ENCODE measurements at places on chromosomes 3 and 15.
A peak's percentile ranks its signal among the peaks of the same experiment; 100 is the strongest.

- no peak for DNase-seq
Measured at GRCh38 chr15:74175271-74176191, 2.0 kb downstream of the ISLR start.

- DNase-seq = no peak
Measured at GRCh38 chr3:72924055-72924454, 36.2 kb downstream of the GXYLT2 start.

GRCh38 chr3:129282727-129283327, 4.2 kb downstream of the HMCES start:
- DNase-seq = peak; percentile 30

DNA sequence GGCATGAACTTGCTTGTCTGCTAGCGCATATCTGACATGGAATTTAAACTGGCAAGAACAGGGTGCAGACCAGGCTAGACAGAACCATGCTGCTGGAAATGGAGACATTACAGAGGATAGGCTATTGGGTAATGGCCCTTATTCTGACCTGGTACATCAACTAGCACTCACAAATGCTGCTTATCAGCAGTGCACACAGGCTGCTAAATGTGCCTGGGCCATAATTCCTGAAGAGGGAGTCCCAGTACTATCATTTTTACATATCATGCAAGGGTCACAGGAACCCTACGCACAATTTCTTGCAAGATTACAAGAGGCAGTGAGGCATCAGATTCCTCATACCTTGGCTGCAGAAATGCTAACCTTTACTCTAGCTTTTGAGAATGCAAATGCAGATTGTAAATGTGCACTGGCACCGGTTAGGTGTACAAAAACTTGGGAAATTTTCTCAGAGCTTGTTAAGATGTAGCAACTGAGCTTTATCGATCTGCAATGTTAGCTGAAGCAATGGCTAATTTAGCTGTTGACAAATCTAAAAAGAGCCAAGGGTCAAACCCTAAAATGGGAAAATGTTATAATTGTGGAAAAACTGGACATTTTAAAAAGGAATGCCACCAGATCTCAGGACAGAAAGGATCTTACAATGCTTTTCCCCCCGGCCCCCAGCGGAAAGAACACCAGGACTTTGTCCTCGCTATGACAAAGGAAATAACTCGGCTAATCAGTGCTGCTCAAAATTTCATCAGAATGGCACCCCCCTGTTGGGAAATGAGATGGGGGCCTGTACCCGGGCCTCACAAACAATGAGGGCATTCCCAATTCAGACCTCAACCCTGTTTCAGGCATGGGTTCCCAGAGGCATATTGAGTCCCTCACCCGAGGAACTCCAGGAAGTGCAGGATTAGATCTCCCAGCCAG, 21.1 kb downstream of the CCRL2 start:
- DNase-seq = no peak

GRCh38 chr3:51539291-51539941, 897 bp downstream of the RAD54L2 start:
- DNase-seq = peak; percentile 83

DNA sequence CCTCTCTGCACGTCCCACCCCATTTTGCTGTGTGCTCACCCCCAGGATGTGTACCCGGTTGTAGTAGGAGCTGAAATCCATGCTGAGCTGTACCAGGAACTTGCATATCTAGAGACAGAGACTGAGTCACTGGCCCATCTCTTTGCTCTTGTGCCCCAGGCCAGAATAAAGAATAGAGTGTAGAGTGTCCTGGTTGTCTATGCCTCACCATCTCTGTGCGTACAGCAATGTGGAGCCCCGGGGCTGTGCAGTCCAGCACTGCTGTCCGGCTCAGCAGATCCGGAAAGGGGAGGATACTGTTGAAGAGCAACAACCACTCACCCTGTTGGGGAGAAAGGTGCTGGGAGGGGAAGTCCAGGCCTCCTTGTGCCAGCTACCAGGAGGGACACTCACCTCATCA, 2.6 kb downstream of the DALRD3 start:
- no peak for DNase-seq

- no peak for DNase-seq
Measured at GRCh38 chr15:33125894-33126537, 68.5 kb downstream of the FMN1 start.

- DNase-seq = peak; percentile 89
Measured at GRCh38 chr3:186783731-186784515, 546 bp downstream of the EIF4A2 start.

DNA sequence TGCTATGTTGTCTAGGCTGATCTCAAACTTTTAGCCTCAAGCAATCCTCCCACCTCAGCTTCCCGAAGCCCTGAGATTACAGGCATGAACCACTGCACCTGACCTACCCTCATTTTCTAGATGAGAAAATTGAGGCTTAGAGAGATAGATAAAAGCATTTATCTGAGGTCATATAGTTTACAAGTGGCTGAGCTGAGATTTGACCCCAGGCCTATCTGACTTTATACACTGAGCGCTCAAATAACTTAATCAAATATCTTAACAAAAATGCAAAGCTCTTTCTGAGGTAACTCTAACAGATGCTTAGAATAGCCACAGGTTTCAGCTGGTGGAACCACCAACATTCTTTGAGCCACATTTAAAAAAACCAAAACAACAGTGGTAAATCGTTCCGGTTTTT, 5.5 kb downstream of the PLS1 start:
- DNase-seq = no peak
